CD4-positive, alpha-beta T cell treated with Interleukin-6 at 100 ng/mL for 8 hours (primary cell): ENCODE measurements at places on chromosomes 3 and 15.

GRCh38 chr3:110123946-110124345, 786.6 kb upstream of the DPPA4 start:
- no peak for DNase-seq

DNA sequence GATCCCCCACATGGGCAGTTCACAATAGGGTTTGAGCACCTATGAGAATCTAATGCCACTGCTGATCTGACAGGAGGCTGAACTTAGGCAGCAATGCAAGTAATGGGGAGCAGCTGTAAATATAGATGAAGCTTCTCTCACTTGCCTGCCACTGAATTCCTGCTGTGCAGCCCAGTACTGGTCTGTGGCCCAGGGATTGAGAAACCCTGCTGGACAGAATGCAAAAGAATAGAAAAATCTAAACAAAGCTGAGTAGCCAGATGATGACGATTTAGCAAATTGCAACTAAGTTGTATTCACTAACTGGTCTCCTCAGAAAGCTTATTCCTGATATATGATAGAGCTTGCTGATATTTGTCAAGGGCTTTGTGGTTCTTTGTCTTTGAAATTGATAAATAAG, 34.3 kb upstream of the APH1B start:
- DNase-seq = no peak

DNA sequence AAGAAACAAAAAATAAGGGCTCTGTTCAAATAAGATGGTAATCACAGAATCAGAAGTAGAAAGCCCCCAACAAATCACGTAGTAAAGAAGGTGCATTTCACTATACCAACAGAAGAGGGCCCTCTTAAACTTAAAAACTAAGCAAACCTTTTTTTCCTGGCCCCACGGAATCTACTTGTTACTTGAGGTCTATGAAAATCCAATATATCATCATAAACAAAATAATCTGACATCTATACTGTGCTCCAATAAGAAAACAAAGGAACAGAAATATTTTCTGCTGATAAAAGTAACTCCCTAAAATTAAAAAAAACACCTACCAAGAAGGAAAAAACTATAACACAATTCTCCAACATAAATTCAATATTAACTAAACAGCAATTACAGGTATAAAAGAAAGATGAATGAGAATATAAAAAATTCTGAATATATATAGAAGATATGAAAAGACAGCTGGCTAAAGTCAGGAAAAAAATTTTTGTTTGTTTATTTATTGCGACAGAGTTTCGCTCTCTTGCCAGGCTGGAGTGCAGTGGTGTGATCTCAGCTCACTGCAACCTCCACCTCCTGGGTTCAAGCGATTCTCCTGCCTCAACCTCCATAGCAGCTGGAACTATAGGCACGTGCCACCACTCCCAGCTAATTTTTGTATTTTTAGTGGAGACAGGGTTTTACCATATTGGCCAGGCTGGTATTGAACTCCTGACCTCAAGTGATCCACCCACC, 81.8 kb downstream of the CLASP2 start:
- peak; percentile 11 for DNase-seq

GRCh38 chr3:13950042-13950441, 70.2 kb upstream of the WNT7A start:
- no peak for DNase-seq

GRCh38 chr15:29695489-29696167, 126.6 kb downstream of the TJP1 start:
- DNase-seq = no peak

GRCh38 chr3:197807969-197808587, 17.0 kb downstream of the LRCH3 start:
- no peak for DNase-seq

DNA sequence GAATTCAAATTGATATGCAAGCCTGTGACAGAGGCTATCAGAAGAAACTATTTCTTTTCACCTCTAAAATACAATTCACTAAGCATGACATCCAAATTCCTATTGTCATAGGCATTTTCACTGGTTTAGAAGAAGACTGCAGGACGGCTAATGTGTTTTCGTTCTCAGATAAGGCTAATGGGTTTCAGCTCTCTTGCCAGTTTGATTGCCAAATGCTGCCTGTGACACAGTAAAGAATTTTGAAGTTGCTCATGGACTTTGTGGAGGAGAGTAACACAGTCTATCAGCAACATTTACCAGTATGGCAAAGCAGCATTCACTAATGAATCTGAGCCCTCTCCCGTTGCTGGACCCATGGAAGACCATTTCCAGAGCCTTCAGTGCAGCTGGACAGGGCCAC, 948.1 kb downstream of the FHIT start:
- no peak for DNase-seq

DNA sequence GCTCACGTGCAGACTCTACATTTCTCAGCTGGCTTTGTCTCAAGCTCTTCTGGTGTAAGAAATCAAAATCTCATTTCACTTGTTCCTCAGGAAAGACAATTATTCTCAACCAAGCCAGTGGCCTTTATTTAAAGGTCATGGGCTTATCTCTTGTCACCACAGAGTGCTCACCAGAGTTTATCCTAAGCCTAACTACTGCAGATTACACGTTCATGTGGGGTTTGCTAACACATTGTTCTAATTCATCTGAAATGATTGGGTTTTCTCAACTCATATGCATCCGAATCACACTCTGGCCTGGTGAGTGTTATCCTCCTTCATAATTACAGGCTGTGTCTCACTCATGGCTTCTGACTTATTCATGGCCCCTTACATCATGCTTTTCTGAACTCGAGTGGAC, 83.3 kb upstream of the TSC22D2 start:
- DNase-seq = no peak

DNA sequence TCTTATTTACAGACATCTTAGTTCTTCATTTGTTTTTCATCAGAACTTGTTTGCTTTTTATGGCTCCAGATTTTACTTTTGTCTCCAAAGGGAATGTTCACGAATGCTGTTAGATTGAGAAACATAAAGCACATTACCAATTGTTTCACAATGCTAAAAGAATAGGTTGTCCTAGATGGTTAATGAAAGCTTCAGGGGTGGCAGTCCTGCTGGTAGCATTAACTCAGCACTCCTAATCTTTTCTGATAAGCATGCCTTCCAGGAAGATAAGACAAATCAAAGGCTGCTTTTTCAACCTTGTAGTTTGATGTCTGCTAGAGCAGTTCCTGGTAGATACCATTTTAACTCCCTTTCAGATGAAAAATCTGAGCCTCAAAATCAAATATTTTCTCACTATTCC, 619.4 kb downstream of the PYDC2 start:
- no peak for DNase-seq

- no peak for DNase-seq
Observed at GRCh38 chr15:34841262-34841725, 45.9 kb upstream of the ACTC1 start.

DNA sequence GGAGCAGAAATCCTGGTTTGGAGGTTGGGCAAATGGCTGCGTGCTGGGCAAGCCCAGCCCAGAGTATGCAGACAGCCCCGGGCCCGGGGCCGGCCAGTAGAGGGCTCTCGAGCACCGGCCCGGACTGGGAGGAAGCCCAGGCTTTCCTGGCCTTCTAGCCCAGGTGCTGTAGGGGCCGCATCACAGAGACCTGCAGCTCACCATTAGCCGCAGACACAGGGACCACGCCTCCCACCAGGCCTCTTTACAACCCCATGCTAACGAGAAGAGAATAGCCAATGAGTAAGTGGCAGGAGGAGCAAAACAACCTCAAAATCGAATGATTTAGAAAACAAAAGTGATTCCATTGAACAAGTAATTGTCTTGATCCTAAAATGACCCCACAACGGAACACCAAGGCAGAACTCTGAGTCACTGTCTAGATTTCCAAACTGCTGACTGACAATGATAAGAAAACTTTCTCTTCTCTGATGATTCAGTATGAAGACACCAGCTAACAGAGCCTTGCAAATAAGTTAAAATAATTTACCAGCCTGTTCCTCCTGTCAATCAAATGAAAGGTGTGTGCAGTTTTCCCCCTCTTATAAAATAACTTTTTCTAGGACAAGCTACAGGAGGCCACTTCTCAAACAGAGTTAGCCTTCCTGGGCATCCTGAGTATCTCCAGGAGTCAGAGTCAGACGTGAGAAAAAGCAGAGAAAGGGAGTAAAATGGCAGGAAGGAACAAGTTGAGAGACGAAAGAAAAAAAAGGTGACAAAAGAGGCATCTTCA, 102.2 kb downstream of the DGKG start:
- DNase-seq = peak; percentile 64

DNA sequence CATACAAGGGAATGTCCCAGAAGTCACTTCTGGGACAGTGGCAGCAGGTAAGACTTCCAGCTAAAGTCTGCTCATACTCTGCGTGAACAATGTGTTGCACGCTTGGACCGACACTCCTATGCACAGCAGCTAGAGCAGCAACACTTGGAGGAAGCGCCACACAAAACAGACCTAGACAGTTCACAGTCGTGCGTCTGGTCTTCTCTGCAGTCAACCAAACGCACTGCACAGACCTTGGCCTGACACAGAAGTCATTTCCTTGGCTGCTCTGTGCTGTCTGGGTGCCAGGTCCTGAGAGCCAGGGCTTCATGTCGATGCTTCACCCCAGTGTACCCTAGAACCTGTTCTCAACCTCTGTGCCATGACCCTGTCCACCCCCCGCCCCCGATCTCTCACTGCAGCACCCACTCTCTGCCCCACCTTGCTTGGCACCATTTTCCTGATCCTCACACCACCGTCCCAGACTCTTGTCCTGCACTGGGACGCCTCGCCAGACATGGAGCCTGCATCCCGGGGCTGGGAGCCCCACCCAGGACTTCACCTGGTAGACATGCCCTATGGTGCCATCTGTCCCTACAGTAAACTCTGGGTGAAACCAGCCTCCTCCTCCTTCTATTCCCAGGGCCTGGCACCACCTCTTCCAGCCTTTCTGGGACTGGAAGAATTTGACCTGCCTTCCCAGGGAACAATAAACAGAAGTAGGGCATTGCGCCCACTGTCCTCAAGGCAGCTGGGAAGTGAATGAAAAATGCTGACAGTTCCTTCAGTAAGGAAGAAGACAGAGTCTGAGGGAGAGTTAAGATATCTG, 3.1 kb downstream of the ATP10A start:
- peak; percentile 63 for DNase-seq

DNA sequence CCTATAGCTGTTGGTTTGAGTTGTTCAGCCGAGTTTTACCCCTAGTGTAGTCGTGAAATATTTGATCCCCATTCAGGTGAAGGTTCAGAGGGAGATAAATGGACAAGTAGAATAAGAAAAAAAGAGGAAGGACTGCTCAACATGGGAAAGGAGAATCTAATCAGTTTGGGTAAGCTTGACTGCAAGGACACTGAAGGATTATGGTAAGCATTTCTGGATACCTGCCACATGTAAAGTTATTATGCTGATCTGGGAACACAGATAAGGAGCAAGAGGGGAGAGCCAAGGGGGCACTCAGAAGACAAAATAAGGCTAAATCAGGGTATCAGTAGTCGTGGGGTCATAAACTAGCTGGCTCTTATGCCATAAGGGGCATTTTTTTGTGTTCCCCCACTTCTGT, 49.9 kb downstream of the TFG start:
- DNase-seq = no peak

DNA sequence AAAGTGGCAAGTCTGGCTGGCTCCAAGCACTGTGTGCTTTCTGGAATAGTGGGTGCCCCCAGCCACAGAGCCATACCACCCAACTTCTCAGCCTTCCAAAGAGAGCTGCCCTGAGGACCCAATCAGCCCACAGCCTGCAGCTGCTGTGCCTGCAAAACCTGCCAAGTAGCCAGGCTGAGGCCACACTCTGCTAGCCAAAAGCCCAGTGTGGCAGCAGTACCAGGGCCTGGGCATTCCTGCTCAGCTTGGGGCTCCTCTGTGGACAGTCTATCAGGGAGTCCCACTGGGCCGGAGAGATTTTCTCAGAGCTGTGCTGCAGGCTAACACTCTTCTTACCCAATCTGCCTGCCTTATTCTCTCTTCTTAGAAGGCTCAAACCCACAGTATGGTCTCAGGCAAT, 136.5 kb downstream of the TPRA1 start:
- no peak for DNase-seq

DNA sequence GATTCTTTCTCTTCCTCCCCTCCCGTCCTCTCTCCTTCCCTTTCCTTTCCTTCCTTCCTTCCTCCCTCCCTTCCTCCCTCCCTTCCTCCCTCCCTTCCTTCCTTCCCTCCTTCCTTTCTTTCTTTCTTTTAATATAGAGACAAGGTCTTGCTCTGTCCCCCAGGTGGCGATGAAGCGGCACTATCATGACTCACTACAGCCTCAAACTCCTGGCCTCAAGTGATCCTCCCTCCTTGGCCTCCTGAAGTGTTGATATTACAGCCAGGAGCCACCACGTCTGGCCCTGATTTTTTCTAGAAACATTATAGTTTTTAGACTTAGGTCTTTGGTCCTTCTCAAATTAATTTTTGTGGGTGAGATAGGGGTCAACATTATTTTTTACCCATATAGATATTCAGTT, 15.5 kb downstream of the GRM2 start:
- DNase-seq = no peak

GRCh38 chr3:66227915-66228314, 7.1 kb downstream of the SLC25A26 start:
- no peak for DNase-seq

DNA sequence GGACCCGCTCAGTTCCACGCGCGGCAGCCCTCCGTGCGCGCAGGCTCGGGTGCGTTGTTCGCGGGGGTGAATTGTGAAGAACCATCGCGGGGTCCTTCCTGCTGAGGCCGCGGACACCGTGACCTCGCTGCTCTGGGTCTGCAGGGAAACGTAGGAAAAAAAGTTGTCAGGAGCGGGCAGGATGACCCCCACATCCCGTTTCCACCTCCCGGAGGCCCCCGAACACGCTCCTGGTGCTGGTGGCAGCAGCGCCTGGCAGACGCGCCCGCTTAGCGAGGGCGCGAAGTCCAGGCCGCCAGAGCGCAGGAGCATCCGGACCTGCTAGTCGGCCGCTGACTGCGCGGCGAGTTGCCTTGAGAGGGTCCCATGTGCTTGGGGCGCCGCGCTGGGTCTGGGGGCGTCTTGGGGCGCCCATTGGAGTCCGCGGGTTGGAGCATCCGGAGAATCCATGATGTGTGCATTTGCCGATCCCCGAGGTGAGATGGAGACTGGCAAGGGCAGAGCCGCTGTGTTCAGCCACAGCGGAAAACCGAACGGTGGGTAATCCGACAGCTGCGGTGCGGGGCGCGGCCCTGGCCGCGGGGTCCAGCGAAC, 520 bp downstream of the GREM1 start:
- DNase-seq = no peak
